ENCODE measurements at places on chromosomes 1 and 21.

- DNase-seq: peak; percentile 89
Observed at GRCh38 chr1:27299385-27300271, 22.3 kb upstream of the TMEM222 start.

- no peak for DNase-seq
Observed at GRCh38 chr1:243313635-243314536, 58.0 kb downstream of the SDCCAG8 start.

GRCh38 chr21:44802396-44803153, 955 bp upstream of the UBE2G2 start:
- DNase-seq: no peak

DNA sequence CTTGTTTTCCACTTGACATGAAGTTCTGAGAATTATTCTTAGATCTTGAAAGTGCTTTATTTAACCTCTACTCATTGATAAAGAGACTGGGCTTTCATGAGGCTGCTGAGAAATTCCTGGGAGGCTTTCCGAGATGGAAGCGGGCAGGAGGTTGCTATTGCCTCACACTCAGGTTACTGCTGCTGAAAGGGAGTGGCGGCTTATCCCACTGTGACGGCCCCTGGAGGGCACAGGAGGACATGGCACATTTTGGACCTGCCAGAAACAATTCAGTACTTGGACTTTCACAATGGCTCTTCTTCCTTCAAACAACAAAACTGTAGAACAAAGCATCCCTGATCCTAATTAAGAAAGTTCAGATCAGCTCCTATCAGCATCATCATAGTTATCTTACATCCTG, 16.2 kb upstream of the MARK1 start:
- no peak for DNase-seq

DNA sequence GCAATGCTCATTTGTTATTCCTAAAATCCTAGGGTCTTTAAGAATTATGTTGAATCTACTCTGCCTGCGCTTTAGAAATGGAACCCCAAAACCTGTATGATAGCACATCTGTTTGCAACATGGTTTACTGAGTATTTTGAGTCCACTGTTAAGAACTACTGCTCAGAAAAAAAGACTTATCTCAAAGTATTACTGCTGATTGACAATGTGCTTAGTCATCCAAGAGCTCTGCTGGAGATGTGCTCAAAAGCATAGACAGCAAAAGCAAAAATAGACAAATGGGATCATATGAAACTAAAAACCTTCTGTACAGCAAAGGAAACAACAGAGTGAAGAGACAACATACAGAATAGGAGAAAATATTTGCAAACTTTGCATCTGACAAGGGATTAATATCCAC, 107.0 kb downstream of the CTH start:
- no peak for DNase-seq

DNA sequence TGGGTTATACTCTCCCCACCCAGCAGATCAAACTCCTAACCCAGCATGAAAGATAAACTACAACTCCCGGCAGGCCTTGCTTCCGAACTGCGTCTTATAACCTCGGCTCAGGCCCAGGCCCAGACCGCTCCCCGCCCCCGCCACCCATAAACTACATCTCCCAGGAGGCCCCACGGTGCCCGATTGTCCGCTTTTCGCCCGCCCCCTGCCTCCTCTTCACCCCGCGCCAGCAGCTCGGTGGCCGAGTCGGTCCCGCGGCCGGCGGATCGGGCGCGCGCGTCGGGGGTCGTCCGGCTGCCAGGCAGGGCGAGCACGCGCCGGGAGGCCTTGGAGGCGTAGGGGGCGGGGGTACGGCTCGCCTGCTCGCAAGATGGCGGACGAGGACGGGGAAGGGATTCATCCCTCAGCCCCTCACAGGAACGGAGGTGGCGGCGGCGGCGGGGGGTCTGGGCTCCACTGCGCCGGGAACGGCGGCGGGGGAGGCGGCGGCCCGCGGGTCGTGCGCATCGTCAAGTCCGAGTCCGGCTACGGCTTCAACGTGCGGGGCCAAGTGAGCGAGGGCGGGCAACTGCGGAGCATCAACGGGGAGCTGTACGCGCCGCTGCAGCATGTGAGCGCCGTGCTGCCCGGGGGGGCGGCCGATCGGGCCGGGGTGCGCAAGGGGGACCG, at the start of gene SNX27:
Gene SNX27, plus strand, starts transcription at position 219 of the 669 bp plus-strand sequence. Its CDS starts 152 bp downstream, at position 371.
- peak; percentile 96 for DNase-seq

GRCh38 chr1:216034506-216034905, 388.7 kb downstream of the USH2A start:
- no peak for DNase-seq

DNA sequence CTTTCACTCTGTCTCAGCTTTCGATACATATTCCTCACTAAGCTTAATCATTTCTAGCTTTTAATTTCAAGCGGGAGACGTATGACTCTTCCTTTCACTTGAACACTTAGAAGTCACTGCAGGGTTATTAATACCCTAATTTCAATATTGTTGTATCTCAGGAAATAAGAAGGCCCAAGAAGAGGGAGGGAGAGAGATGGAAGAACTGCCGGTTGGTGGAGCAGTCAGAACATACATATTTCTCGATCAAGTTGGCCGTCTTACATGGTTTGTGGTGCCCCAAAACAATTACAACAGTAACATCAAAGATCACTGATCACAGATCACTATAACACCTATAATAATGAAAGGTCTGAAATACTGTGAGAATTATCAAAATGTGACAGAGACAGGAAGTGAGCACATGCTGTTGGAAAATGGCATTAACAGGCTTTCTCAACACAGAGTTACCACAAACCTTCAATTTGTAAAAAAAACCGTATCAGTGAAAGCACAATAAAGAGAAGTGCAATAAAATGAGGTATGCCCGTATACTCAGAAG, 145.4 kb upstream of the HP1BP3 start:
- DNase-seq: no peak

- no peak for DNase-seq
Observed at GRCh38 chr1:240217403-240217802, 125.7 kb downstream of the FMN2 start.

DNA sequence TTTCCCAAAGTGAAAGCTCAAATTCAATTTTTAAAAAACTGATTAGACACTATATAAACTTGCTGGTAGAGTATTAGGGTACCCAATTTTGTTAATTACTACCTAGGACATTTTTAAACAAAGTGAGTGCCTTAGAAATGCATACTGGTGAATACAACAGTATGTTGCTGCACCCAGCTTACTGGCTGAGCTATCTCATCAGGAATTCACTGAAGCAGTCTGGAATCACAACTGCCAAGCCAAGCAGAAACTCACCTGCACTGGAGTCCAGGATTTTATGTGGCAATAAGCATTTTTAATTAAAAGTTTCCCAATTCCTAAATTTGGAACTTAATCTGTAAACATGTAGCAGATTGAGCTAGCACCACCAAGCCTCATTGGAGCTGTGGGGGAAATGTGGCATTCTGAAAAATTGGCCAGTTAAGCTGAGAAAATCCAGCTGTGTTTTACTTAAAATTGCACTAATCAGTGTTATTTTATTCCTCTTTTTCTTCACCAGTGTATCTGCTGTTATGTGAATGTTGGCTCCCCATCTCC, 61.8 kb downstream of the CLEC20A start:
- no peak for DNase-seq

DNA sequence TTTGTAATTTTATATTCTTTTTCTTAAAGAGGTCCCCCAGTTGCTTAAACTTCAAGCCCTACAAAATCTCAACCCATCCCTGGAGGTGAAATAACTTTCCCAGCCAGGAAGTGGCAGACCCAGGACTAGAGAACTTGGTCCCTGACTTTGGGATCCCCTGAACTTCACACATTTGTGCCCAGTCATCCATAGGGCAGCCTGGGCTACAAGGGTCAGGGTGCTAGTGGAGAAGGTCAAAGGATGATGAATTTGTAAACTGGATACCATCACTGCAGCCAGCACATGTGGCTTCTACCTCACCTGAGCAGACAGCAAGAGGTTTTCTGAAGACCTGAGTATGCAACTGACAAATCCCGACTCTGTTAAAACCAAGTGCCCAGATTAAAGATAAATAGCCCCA, 31.4 kb downstream of the HIVEP3 start:
- no peak for DNase-seq

DNA sequence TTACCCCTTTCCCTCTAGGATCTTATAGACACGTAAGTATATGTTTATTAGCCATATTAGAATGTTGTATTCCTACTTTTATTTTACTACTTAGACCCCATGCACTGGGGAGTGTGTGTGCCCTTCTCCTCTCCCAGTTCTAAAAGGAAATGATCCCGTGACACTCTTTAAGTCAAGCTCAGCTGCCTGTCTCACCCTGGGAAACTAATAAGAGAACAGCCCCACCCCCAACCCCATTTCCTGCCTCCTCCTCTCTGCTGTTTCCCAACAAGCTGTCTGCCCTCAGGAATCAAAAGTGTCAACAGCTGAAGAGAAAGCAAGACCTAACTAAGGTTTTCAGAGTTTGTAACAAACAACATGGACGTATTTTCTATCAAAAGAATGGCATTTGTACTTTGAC, 92.6 kb upstream of the VAV3 start:
- no peak for DNase-seq

GRCh38 chr1:25609921-25610320, 6.7 kb upstream of the MAN1C1 start:
- no peak for DNase-seq

- DNase-seq: no peak
Observed at GRCh38 chr1:66778266-66778665, 22.8 kb downstream of the INSL5 start.

DNA sequence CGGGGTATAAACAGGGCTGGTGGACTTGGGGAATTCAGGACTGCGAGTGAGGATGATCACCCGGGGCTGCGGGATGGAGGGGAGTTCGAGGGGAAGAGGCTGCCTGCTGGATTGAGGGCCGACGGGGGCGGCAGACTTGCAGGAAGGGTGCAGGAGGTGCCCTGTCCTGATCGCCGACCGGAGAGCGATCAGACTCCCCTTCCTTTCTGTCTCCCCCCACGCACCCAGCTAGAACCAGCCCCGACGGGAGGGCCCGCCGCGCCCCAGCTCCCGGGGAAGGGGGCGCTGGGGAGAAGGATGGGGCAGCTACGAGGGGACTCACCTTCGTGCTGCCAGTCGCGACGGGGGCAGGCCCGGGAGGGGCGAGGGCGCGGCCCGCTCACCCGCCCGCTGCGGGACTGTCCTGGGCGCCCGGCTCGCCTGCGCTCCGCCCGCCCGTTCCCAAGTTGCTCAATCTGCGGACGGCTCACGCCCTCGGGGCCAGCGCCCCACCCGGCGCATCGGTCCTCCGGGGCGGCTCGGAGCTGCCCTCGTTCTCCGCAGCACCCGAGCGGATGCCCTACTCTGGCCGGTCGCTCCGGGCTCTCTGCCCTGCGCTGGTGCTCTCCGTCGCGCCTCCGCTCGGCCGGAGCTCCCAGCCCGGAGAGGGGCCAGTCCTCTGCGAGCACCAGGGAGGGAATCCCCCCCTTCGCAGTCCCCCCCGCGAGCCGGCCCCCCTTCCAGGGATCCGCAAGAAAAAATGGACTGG, at the start of gene RSPO1:
Gene RSPO1, minus strand, starts transcription at position 649 of the 748 bp plus-strand sequence. CDS start 5,231 bp downstream, outside the sequence.
- DNase-seq: no peak

- DNase-seq: no peak
Observed at GRCh38 chr1:56050911-56051310, 528.5 kb downstream of the PLPP3 start.

GRCh38 chr1:207140536-207140935, 36.5 kb downstream of the C4BPA start:
- no peak for DNase-seq

DNA sequence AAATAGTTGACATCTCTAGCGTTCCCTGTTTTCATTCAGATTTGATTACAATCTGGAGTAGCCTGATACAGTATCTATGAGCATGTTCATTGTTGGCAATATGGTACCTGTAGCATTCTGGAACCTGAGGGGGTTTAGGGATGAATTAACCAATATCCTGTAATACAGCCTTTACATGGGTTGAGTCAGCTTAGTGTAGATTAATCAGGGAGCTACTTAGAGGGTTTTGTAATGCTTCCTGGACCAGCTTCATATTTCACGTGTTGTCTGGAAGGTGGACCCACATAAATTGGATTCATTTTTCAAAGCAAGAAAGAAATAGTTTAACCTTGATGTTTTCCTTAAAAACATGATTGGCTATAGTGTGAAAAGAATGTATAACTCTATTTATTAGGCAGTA, 3.6 kb downstream of the OTUD3 start:
- no peak for DNase-seq

DNA sequence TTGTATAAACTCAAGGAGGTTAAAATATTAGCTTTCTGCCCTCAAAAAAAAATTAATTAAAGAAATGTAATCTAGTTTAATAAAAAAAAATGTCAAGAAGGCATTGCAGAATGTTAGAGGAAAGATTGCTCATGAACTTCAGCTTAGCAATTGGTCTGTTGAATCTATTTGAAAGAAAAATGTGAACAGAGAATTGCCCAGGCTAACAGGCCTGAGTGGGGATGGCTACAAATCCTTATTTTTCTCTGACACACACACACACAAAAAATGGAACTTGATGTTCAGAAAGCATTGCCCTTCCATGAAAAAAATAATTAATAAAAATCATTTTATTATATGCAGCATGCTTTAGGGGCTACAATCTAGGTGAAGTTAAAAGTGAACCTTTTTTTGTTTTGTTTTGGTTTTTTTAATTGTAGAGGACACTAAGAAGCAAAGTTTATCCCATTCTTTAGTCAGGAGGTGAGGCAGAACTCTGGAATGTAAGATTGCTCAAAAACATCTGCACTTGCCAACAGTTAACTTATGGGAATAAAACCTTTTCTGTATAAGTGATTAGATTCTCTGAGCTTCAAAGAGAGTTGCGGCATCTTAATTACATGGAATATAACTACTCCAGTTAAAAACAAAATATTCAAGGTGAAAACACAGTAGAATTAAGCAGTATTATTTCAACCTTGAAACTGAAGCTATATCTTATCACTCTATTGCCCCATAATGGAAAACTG, 658.5 kb upstream of the ADGRL2 start:
- no peak for DNase-seq

DNA sequence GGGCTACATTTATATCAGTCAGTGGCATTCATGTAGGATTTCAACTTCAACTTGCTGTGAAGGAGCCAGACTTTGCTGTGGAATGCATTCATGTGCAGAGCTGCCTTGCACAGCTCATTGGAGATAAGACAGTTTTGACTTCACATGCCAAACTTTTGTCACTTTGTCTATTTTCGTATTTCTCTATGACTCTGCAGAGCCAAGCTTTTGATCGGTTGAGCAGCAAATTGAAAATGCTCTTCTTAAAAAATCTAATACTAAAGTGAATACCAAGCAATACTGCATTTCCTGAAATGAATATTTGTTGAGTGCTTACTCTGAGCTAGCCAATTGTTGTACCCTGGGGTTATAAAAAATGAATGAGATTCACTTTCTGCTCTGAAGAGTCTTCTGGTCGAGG, 388.7 kb downstream of the ST6GALNAC3 start:
- no peak for DNase-seq

DNA sequence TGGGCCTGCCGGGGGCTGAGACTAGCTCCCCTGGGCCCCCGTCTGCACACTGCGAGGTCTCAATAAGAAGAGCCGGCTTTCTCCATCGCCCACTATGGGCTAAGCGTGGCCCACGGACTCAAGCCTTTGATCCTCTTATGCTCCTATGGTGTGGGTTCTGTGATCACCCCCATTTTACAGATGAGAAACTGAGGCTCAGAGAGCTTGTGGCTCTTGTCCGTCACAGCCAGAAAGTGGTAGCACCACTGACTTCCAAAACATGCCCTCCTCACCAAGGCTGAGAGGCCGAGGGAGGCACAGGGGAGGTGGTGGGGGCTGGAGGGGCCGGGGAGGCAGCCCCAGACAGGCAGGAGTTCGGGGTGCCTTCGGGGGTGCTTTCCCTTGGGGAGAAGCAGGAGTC, 39.0 kb upstream of the CASZ1 start:
- DNase-seq: no peak
